MM.1S (cell line): ENCODE measurements at places on chromosomes 4 and X.

DNA sequence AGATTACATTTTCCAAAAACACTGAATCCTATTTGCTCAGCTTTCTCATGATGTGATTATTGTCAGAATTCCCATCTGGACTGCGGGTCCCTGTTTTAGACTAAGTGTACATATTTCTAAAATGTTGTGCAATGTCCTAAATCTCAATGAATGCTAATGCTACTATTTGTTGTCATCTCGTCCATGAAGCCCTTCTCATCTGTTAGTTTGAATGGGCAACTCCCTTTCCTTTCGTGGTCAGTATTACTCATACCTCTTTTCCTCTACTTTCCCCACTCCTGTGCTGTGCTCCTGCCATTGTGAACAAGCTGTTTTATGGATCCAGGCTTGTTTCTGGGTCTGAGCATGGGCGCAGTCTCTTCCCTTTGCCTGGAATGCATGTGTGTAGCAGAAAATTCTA lies 91.0 kb downstream of the MID1 start:
- DNase-seq = no peak

GRCh38 chrX:7145454-7145853 lies 2.1 kb upstream of the STS start:
- no peak for DNase-seq

DNA sequence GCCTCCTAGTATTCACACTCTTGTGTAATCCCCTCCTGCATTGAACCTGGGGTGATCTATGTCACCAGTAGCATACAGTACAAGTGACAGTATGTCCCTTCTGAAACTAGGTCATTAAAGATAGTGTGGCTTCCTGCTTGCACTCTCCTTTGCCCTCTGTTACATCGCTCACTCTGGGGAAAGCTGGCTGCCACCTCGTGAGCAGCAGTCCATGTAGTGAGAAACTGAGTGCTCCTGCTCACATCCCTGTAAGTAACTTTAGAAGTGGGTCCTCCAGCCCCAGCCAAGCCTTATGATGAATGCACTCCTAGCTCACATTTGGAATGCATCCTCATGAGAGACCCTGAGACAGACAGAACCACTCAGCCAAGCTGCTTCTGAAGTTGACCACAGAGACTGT lies 89.8 kb upstream of the TNIP3 start:
- no peak for DNase-seq

- no peak for DNase-seq
Observed at GRCh38 chr4:4694296-4694772, 152.5 kb upstream of the STX18 start.

GRCh38 chrX:29826742-29827141 lies 388.6 kb upstream of the MAGEB2 start:
- DNase-seq = no peak

DNA sequence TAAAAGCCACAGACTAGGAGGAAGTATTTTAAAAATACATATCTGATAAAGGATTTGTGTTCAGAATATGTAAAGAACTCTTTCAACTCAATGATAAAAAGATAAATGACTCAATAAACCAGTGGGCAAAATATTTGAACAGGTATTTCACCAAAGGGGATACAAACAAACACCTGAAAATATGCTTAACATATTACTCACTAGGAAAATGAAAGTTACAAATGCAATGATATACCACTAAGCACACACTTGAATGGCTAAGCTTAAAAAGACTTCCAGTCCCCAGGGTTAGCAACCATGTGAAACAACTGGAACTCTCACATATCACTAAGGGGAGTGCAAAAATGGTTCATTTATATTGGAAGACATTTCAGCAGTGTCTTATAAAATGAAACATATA lies 131.6 kb downstream of the SLIT2 start:
- DNase-seq = no peak

- DNase-seq = no peak
Observed at GRCh38 chr4:145316897-145317574, 136.6 kb upstream of the OTUD4 start.

DNA sequence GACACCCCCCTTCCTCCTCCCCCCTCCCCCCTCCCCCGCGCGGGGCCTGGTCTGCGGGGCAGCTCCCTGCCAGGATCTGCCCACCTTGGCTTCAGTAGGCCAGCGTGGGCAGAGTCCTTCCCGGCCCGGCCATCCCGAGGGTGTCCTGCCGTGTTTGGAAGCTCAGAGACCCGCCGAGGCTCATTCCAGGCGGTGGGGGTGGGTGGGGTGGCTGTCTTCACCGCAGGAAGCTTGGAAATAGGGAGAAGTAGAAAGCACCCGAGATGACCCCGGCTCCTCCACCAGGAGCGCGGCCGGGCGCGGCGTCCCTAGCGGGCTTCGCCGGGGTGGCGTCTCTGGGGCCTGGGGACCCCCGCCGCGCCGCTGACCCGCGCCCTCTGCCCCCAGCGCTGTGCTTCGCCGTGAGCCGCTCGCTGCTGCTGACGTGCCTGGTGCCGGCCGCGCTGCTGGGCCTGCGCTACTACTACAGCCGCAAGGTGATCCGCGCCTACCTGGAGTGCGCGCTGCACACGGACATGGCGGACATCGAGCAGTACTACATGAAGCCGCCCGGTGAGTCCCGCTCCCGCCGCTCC lies 1.6 kb downstream of the NAT8L start:
- no peak for DNase-seq
